Omental fat pad (tissue), 4 donors: ENCODE measurements at places on chromosomes 7 and 10. TPM values are rescaled to one million over a fixed set of nuclear protein-coding genes. Genes with fewer than 3 reads are reported as not detected.

GRID1 gene
- total RNA-seq, result 3.2 TPM

ITGB8 gene
- 70.2 TPM for total RNA-seq

DYDC2 gene
- not detected for total RNA-seq

MRLN gene
- not detected for total RNA-seq

TMEM236 gene
- total RNA-seq, result 2.6 TPM

SHH gene
- not detected for total RNA-seq

STEAP4 gene
- 56.4 TPM for total RNA-seq

- DNase-seq, result no peak
These were observed 25.9 kb downstream of the RGS10 start for GRCh38 chr10:119516381-119517234.

GRCh38 chr10:23676296-23676695 lies 237.4 kb downstream of the OTUD1 start:
- no peak for DNase-seq

DNA sequence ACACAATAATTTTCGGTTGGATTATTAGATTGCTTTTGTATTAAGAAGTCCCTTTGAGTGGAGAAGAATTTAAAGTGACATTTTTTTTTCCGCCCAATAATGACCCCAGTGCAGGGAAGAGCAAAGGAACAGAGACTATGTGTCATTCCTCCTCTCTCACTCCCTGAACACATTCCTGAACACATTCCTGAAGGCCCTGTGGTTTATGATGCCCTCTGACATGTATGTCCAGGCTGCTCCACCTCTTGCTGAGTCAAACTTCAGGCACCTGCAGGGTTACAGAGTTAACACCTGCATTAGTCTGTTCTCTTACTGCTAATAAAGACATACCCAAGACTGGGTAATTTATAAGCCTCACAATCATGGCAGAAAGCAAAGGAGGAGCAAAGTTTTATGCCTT lies 704.0 kb upstream of the LRRN3 start:
- no peak for DNase-seq

- DNase-seq, result no peak
These were observed 912.6 kb downstream of the GATA3 start for GRCh38 chr10:8967061-8967460.

GRCh38 chr10:113474752-113475151 lies 78.1 kb upstream of the HABP2 start:
- DNase-seq, result no peak

DNA sequence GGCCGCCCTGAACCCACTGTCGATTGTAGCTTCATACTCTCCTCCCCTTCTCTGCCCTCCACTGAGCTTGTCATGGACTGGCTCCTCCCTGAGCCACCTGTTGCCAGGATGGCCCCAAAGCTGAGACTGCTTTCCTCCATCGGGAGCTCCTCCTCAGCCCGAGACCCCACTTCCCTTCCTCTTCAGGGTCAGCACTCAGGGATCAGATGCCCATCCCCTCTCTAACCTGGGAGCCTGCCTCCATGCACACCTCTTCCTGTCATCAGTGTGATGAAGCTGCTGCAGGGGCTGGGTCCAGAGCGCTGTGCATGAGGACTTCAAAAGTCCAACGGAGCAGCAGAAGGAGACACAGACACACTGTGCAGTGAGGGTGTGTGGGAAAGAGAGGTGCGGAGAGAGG lies 201.1 kb downstream of the WDR37 start:
- DNase-seq, result no peak

DNA sequence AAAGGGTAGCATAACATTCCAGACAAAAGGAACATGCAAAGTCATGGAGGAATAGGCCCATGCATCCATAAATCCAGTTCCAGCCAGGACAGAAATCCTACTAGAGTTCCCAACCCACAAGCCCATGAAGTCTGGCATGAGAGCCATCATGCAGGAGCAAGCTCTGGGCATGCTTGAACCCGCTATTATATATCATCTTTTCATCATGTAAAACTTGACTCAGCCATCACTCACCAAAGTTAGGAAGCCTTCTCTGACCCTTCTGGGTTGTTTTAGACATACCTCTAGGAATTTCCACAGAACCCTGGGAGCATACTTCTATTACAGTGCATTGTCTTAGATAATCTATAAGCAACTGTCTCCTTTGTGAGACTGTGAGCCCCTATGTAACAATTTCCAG lies 293.0 kb upstream of the NPSR1 start:
- DNase-seq, result no peak

DNA sequence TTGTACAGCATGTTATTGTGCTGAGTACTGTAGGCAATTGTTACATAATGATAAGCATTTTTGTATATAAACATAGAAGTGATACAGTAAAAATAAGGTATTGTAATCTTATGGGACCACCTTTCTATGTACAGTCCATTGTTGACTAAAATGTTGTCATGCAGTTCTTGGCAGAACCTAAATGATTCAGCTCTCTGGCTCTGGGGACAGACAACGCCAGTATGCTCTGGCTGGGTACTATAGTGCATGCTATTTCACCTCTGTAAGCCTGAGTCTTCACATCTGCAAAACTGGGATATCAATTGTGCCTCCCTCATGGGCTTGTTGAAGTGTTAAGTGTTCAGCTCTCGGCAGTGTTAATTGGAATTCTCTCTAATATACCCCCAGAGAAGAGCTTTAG lies 674.3 kb downstream of the INHBA start:
- no peak for DNase-seq

DNA sequence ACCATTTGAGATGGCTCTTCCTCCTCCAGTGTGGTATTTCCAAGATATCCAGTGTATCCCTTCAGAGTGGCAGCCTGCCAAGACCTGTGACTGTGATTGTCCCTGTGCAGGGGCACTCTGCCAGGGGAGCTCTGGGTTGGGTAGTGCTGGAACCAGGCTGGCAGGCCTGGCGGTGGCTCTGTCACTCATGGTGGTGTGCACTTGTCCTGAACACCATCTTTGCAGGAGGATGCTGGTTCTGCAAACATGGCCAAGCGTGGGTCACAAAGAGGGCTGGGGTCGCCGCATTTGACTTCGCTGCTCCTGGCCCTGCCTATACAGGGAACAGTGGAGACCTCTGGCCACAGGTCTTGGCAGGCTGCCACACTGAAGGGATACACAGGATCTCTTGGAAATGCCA lies 205.2 kb downstream of the PRPF18 start:
- DNase-seq, result no peak

GRCh38 chr7:29043576-29043975 lies 85.4 kb upstream of the TRIL start:
- no peak for DNase-seq

GRCh38 chr10:126833542-126833941 lies 71.7 kb upstream of the DOCK1 start:
- no peak for DNase-seq

DNA sequence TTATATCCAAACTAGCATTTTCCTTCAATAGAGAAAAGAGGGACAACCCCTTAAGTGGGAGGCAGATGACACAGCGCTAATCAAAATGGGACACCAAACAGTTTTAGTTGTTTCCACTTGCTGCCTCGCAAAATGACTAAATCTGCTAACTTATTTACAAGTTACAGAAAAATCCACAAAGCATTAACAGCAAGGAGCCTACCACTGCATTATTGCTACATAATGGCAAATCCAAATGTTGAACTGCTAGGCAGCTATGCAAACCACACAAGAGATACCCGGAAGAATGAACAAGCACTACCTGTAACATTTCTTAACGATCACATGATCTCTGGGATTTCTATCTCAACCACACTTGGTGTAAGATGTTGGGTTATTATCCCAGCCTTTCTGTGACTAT lies 96.7 kb downstream of the SFMBT2 start:
- no peak for DNase-seq
